T1000 (cell line): ENCODE measurements at places on chromosomes 3 and 15.

DNA sequence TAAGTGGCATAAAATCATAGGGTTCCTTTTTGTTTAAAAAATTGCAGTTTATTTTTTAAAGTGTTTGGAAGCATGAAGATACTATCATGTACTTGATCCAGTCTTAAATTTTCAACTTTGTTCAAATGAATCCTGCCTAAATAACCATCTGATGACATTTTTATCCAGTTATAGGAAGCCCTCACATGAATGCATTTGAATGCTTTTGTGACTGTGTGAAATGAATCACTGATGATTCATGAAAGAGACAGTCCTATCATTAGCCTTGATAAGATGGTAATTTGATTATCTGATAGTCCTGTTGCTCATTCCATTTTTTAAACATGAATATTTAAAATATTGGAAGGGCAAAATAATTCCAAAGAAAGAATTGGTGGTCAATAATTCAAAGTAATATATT is 401.9 kb upstream of the ROBO2 start:
- no peak for DNase-seq

DNA sequence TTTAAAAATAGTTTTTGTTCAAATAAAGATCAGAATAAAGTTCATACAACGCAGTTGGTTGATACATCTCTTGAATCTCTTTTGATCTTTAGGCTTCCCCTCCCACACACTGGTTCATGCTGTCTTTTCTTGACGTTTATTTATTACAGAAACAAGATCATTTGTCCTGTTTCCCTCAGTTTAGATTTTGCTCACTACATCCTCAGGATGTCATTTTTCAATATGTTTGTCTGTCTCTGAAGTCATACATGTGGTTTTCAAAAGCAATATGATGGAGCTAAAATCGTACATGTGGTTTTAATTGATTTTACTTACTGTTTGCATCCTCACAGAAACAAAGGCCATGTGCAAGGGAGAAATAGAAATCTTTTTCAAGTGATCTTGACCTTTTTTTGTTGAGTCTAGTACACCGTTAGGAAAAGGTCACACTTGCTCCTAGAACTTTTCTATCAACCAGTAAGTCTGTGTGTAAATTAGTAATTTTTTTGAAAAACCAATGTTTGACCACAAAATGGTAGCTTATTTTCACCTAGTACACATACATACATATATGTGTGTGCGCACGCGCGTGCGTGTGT is 63.7 kb upstream of the SENP5 start:
- no peak for DNase-seq

DNA sequence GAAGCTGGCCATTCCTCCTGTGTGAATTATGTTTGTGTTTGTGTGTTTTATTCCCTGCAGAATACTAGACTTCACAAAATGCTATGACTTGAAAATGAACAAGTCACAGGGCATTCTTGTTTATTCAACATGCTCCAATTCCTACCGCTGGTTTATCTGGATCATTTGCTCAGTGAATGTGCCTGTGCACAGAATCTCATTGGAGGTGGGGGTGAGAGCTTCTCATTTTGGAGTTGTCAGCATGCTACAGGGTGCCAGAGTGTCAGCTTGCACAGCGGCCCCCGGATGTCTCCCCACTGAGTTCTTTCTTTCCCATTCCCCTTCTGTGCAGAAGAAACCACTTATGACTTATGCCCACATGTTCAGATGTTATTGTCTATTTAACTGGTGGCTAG is 428.7 kb downstream of the ROBO2 start:
- no peak for DNase-seq

GRCh38 chr3:122078235-122078935 is 23.2 kb downstream of the CD86 start:
- no peak for DNase-seq

- no peak for DNase-seq
These were observed 133.7 kb upstream of the POU1F1 start for GRCh38 chr3:87410110-87410509.

DNA sequence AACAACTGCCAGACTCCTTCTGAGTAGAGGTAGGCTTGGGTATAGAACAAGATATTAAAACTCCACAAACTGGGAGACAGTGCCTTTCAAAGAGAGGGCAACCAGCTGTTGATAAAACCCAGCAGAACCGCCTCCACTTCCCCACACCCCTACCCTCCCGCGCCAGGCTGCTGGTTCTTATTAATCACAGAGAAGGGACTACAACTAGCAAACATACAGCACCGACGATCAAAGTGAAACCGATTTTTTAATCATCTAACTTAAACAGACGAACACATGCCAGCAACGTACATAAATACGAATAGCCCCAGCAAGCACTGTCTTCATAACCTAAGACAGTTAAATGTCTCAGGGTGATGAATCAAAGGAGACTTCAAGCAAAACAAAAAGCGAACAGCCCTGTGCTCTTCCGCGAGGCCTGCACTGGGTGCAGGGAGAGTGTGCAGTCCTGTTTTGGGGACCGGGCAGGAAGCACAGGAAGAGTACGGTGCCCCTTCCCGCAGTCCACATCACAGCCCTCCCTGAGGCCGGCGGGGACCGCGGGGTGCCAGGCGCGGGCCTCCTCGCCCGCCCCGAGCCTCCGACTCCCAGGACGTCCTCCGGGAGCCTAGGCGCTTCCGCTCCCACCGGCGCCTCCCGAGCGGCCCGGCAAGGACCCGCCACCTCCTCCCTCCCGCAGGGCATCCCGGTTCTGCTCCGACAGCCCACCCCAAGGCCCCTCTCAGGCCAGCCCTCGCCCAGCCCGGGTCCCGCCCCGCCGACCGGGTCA is 75.1 kb upstream of the VGLL4 start:
- DNase-seq, result no peak

GRCh38 chr15:100628746-100629145 is 26.4 kb downstream of the ASB7 start:
- DNase-seq, result no peak

GRCh38 chr3:138196023-138196422 is 8.9 kb downstream of the ARMC8 start:
- no peak for DNase-seq

GRCh38 chr3:25678581-25678980 is 13.9 kb upstream of the TOP2B start:
- DNase-seq, result no peak

DNA sequence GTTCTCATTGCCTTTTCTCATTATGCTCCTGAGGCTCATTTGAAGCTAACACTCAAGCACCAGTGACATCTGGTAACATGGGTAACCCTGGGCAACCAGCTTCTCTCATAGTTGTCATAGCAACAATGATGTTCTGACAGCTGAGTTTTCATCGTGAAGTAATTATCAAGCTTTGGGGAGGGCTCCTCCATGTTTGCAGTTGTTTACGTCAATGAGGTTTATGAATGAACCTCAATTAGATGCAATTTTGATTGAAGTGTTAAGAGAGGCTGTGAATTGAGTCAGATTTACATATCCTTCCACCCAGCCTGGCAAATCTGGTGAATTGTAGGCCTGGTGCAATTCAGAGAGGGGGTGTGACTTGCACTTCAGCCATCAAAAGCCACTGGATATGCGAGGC is 119.3 kb upstream of the CHD2 start:
- no peak for DNase-seq

DNA sequence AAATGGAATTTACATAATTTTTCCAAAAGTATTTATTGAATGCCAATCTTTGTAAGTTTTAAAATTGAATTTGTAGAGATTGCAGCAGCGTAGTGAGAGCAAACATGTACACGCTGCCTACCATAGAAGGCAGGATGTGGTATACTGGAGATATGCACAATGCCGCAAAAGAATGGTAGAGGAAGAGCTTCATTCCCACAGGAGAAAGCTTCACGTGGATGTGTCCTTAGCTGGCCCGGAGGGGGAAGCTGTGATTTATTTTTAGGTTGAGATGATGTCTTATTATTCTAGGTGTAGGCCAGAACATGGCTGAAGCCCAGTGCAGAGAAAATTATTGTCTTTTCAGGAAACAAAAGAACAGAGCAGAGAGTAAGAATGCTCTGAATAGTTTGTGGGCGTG is 743.3 kb upstream of the BCHE start:
- no peak for DNase-seq

DNA sequence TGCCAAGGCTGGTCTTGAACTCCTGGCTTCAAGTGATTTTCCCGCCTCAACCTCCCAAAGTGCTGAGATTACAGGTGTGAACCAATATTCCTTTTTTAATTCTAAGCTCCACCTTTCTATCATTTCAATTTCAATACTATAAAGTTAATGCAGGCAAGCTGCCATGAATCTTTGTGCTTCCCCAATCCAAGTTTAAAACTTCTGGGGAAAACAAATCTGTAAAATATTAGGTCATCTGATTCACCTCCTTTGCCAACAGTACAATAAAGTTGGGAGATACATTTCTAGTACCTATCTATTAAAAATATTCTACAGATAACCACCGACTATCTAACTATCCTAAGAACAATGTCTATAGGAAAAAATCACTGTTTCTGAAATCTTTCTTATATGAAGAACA is 102.1 kb downstream of the ATP8B4 start:
- DNase-seq, result no peak

DNA sequence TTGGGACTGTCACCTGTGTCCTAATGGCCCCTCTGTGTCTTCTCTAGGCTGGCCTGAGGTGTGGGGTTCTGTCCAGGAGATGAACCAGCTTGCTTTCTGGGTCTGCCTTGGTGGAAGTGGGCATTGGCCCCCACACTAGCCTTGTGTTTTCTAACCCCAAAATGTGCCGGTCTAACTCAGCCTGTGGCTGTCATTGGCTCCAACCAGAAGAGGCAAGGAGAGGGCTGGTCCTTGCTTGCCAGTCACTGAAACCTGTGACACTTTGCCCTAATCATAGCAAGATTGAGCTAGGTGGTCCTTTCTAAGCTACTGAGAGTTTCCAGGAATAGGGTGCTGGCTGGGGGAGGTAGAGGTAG is 2.2 kb downstream of the C15orf39 start:
- no peak for DNase-seq

DNA sequence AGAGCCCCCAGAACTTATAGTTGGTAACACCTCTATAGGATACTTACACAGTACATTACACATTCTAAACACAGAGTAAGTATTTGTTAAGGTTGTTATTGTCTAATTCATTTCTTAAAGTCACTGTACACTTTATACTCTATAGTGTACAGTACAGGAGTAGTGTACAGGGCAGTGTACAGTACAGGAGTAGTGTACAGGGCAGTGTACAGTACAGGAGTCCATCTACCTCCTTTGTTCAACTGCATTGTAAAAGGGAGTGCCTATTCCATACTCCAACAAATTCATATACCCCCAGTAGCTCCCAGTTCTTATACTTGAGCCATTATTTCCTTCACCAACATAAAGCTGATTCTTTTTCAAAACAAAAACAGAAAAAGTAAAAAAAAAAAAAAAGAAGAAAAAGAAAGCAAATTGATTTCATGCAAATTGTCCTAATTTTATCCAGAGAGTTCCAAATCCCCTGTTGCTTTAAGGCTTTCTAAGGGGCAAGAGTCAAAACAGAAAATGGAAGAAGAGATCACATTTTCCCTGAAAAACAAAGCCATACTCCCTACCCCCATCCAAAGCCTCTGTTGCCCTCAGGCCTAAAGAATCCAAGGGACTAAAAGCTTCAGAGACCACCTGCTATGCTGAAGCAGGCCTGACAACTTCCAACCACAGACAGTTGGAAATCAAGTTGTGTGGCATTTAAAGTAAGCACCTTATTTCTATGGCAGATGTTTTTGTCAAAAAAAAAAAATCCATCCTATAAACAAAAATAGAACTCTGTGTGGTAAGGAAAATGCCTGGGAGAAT is 125.6 kb downstream of the PLCH1 start:
- no peak for DNase-seq

DNA sequence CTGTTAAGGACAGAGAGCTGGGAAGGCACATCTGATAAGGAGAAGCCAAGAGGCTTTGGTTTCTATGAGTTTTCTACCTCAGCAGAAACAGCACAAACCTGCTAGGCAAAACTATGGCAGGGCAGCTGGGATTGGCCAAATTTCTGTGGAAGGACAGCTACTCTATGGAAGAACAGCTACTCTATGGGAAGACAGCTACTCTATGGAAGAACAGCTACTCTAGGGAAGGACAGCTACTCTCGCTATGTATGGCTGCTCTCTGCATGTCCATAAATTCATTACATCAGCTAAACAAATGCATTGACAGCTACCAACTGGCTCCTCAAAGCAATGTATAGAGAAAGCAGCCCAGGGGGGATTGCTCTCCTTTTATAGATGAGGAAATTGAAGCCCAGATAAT is 24.8 kb downstream of the MASP1 start:
- DNase-seq, result no peak

DNA sequence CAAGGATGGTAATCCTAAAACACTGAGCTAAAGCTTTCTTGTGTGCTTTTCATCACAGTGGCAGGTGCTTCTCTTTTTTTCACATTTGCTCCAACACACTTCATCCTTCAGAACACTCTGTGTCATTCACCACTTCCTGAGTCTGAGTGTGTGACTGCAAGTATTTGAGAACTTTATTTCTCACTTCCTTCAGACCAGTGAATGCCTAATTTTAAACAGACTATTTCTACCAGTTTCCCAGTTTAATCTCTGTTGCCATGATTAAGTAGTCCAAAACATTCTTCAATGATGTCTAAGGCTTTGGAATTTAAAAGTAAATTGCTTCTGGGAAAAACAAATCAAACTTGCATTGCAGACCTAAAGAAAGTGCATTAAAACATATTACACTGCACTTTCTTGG is 541.2 kb downstream of the RBMS3 start:
- DNase-seq, result no peak

DNA sequence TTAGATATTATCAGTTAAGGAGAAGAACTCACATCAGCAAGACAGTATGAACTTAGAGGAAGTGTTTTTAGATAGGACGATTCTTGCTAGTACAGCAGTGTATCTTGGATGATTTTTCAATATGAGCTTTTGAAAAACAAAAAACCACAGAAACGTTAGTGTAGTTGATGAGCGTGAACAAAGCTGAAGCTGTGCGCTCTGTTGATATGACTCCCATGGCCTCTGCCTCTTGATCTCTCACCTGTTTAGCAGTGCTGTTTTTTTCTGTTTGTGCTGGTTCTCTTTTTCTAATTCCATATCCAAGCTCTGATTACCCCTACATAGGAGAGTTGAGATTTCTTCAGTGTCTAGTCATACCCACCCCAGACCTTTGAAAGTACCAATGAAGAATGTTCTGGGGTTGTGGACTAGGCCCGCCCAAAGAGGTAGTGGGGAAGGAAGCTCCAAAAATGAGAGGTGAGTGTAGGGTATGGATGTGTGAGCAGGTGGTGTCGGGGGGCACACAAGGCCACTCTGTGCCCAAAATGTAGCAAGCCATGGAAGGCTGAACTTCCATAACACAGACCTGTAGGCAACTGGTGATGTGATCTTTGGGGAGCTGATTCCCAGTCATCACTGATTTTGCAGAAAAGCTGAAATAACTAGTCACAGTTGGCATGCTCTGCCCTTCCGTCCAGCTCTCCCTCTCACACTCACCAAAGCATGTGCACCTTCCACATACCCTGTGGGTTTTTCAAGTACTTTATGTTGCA is 20.0 kb upstream of the CMTM7 start:
- no peak for DNase-seq
